Muscle of leg (tissue), 16 donors: ENCODE measurements at places on chromosomes 12 and 14.
A peak's percentile ranks its signal among the peaks of the same experiment; 100 is the strongest.

- no peak for DNase-seq
These were observed 176.1 kb downstream of the GXYLT1 start for GRCh38 chr12:41968599-41968998.

GRCh38 chr14:55707365-55707804 lies 127.4 kb downstream of the KTN1 start:
- DNase-seq = peak; percentile 82

DNA sequence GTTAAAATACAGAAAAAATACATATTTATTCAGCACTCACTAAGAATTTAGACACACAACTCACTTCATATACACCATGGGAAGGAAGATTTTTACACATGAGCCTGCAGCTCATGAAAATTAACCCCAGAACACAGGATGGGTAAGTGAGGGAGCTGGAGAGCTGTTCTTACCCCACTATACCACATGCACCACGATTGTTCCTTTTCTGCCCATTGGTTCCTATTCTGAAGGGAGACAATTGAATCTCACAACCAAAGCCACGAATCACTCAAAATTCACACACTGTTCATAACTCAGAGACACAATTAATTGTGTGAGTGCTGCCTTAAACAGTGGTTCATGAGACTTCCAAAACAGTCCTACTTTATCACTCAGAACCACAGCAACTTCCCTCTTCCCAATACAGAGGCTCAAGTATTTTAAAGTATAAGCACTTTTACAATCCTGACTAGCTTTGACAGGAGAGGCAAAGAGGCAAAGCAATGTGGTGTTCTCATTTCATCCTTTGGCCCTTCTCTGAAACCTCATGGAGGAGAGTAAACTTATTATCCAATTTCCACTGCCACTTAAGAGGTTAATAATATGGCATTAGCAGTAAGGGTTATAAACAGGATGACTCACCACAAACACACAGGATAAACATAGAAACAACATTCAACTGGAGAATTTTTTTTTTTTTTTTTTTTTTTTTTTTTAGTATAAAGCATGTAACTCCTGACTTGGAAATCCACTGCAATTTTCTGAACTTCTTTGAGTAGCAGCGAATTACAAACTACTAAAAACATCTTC lies 59.5 kb downstream of the ITPR2 start:
- no peak for DNase-seq

GRCh38 chr12:68951652-68952051 lies 18.7 kb upstream of the CPM start:
- DNase-seq = peak; percentile 57

DNA sequence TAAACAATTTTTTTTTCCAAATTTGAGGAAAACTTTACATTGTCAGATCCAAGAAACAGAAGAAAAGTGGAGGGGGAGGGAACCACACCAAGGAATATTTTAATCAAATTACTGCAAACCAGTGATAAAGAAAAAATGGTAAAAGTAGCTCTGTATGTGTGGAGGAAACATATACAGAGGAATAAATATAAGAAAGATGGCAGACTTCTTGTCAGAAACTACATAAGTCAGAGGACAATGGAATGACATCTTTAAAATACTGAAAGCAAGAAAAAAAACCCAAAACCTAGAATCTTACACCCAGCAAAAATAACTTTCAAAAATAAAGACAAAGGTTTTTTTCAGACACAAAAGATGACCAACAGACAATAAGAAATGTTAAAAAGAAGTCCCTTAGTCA lies 10.2 kb upstream of the LLPH start:
- DNase-seq = no peak

- DNase-seq = no peak
These were observed 5.2 kb downstream of the ENO2 start for GRCh38 chr12:6919588-6919987.

DNA sequence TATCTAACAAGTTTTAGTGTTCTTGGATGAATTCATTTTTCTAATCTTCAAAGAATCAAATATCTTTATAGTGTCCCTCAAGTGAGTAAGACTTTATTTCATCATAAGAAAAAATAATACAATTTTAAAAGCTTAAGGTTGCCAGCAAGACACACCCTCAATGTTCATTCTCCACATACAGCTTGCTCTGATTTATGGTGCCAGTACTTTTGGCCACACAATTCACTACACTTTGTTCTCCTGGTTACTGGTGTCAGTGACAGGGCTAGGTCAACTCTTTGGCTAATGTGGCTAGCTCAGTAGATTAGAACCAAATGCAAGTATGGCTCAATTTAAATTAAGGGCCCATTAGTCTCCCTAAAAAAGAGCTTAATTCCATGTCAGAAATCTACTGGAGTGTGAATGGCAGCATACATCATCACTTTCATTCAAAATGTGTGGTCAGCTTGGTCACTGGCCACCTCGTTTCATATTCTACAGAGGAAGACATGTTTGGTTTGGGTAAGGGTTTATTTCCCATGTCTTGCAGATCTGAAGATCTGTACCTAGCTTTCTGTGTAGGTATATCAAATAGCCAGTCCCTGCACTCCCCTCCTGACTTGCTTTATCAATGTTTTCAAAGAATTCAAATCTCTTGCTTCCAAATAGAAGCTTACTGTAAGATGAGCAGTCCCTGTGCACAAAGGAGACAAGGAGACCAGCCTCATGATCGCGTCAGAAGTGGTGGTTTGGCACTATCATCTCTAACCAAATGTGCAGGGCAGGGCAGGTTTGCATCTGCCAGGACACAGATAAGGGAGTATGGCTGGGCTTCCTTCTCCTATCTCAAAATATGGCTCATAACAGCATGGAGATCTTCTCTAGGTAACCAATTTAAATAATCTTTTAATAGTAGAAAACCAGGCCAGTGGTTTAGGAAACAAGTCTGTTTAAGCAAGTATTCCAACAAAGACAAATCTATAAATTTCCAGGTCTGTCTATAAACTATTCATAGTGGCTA lies 31.3 kb downstream of the HECTD4 start:
- DNase-seq = peak; percentile 11

DNA sequence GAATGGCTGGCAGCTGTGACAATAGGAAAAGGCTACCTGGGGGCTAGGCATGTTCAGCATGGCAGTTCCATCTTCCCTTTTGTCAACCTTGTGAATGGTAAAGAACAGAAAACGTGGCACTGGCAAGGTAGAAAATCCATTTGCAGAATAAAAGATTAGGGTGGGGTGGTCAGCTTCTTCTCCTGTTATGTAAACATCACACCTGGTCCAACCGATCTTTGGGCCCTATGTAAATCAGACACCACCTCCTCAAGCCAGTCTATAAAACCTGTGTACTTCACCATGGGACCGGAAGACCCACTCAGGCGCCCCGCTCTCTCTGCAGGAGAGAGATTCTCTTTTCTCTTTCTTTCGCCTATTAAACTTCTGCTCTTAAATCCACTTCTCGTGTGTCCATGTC lies 19.6 kb upstream of the TMEM30B start:
- DNase-seq = no peak

- DNase-seq = no peak
These were observed 128.2 kb downstream of the BCL11B start for GRCh38 chr14:99143793-99144192.

DNA sequence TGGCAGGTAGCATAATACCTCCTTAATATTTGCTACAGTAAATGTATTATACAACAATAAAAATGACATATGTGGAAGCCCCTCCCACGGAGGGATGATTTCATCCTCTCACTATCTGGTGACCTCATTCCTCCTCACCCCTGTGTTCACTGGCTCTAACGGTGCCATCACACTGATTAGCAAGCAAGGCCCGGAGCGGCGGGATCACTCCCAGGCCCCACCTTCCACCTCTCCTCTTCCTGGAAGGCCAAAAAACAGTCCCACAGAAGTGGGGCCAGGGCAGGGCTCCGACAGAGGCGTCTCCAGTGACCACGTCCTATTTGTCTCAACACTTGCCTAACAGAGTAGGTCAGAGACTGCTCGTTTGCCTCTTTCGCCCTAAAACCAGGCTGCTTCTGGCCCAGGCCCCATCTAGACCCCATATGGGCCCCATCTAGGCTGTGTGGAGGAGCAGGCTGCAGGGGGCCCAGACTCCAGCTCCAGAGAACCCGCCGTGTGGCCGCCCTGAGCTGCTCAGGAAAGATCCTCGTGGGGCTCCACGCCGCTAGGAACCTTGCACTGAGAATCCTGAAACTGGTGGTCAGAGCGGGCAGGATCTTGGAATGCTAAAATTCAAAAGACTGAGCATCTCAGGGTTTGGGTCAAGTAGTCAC lies 3.7 kb downstream of the SELPLG start:
- DNase-seq = peak; percentile 72

- no peak for DNase-seq
These were observed 246.4 kb downstream of the SOX5 start for GRCh38 chr12:23703051-23703450.

GRCh38 chr14:85534458-85535293 lies 4.7 kb downstream of the FLRT2 start:
- peak; percentile 67 for DNase-seq

DNA sequence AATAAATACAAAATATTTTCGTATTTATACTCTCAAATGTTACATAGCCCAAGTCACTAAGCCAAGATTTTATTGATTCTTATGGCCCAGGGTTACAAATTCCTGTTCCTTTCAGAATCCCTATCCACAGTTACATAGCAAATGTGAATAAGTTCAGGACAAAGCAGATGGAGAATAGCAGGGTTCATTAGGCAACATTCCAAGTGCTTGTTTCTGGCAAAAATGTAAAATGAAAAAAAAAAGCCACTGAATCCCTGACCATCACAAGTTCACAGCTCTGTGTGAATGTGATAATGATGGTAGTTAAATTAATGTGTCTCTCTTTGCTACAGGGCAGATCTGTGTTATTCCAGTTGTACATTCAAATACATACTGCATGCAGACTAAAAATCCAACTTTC lies 74.6 kb downstream of the KCNC2 start:
- no peak for DNase-seq

DNA sequence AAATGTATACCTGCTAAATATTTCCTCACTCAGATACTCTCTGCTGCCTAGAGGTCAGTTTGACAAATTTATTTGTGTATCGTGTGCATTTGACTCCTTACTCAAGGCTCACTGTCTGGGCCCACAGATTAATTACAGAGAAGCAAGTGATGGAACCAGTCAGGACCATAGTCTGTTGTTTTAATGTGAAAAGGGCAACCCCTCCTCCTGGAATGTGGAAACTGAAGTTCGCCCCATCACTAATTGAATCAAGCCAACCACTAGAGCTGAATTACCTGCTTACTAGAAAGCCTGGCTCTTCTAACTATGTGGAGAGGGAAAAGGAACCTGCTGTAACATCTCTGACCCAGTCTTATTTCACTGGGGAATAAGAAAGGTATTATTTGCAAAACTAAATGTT lies 199.9 kb upstream of the KRR1 start:
- no peak for DNase-seq

- no peak for DNase-seq
These were observed 4.6 kb upstream of the HIP1R start for GRCh38 chr12:122830517-122831214.

GRCh38 chr12:80230068-80230467 lies 130.7 kb downstream of the OTOGL start:
- peak; percentile 76 for DNase-seq

DNA sequence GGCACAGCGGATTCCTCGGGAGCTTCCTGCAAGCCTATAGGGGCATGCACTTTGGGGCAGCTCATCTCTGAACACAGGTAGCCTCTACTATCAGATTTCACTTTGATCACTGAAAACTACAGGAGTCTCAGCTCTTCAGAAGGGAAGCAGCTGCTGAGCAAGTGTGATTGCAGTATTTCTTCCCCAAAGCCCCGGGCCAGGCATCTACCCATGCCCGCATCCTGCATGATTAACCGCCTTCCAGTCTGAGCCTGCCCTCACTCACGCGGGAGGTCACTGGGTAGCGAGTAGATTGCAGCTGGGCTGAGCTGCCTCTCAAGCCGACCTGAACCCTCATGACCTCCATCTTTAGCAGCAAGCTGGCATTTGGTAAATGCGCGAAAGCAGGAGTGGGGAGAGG lies 334.7 kb downstream of the DPF3 start:
- DNase-seq = no peak

DNA sequence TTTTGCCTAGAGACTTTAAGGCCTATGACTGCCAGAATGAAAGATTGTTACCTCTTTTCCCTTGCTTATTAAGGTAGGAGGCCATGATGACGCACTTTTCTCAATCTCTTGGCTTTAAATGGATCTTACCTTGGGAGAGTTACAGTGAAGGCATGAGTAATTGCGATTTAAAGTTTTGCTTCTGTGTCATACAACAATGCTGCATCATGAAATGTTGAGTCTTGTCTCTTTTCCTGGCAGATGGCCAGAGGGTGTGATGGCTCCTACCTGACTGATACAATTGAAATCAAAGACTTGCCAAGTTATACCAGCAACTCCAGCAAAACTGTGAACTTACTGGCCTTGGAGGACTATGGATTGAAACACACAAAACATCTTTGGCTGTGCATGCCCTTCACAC lies 17.2 kb upstream of the LRRK2 start:
- DNase-seq = no peak

GRCh38 chr14:68060198-68060597 lies 240.6 kb downstream of the RAD51B start:
- DNase-seq = no peak

- no peak for DNase-seq
These were observed 5.6 kb downstream of the MYH6 start for GRCh38 chr14:23402296-23403138.

GRCh38 chr14:77185093-77185465 lies 3.5 kb downstream of the TMEM63C start:
- no peak for DNase-seq

GRCh38 chr12:93639406-93639805 lies 37.8 kb upstream of the CRADD start:
- no peak for DNase-seq

GRCh38 chr14:53391156-53391555 lies 238.0 kb upstream of the DDHD1 start:
- DNase-seq = no peak

DNA sequence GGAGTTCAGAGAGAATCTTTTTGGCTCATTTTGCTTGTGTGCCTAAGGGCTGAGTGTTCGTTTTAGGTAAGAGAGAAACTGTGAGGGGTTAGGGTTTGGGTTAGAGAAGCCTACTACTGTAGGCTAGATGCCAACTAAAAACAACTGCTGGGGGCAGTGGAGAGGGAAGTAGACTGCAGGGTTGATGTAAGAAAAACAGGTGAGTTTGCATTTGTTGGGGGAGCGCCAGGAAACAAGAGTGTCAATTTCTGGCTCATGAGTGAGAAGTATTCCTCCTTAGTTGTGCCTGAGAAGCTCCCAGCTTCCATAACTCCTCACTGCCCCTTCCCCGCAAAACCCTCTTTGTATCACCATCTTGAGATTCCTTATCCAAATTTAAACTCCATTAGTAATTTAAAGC lies 92.3 kb downstream of the DERA start:
- DNase-seq = peak; percentile 25

GRCh38 chr12:107106241-107107025 lies 13.1 kb upstream of the CRY1 start:
- DNase-seq = no peak

GRCh38 chr14:21255385-21256101 lies 13.7 kb downstream of the HNRNPC start:
- no peak for DNase-seq

GRCh38 chr12:123919980-123920360 lies 52.7 kb downstream of the CCDC92 start:
- DNase-seq = no peak
